ENCODE measurements at places on chromosomes 6 and 20.

DNA sequence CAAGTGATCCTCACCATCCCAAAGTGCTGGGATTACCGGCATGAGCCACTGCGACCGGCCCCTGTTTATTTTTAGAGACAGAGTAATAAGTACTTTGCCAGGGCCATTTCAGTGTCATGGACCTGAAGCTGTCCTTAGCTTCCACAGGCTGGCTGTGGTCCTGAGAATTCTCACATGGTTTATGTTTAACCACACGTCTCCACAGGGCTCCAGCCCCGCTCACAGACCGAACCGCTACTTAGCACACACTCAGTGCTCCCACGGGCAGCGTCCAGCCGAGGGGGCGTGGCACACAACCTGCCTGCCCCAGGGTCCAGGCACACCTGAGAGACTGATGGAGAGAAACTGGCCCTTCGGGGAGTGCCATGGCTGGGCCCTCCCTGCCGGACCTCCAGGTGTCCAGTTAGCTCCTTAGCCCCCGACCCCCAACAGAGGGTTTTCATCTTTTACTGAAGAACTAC, 11.7 kb downstream of the ACSS1 start:
- DNase-seq = no peak

- DNase-seq = peak; percentile 40
Measured at GRCh38 chr6:47483853-47484546, 6.4 kb downstream of the CD2AP start.

DNA sequence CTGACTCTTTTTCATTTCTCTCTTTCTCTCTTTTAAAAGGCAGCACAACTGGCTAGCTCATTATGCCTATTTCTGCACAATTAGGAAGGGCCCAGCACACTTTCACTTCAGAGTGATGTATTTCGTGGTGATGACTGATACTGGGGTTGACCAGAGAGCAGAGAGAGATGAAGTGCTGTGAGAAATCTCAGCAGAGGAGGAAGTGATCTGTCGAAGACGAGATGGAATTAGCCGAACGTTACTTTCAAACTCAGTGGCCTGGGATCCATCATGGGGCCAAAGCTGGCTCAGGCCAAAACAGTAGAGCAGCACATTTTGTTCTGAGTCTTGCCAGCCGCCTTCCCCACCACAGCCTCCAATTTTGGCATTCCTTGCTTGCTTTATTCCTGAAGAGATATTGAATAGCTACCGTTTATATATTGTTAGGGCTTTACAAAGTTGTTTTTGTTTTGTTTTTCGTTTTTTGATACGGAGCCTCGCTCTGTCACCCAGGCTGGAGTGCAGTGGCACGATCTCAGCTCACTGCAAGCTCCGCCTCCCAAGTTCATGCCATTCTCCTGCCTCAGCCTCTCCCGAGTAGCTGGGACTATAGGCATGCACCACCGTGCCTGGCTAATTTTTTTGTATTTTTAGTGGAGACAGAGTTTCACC, 213.2 kb upstream of the ECI2 start:
- DNase-seq = no peak

GRCh38 chr20:61770113-61770585, 295.5 kb downstream of the TAF4 start:
- no peak for DNase-seq

DNA sequence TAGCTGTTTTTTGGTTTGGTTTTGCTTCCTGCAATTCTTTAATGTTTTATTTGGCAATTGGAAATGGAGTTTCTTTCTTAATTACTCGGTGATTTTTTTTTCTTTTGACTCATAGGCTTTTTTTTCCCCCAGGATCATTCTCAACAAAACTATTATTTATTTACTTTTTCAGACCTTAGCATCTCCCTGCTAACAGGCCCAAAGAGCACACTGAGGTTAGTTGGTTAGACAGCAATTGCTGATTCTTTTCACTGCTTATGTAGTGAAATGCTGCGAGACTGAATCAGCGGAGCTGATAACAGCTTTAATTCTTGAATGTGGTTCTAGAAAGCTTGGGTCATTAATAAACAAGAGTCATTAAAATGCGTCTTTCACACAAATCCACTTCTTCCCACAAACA, 79.1 kb upstream of the ZFP64 start:
- DNase-seq = no peak

GRCh38 chr6:151263967-151264366, 24.2 kb downstream of the AKAP12 start:
- DNase-seq = no peak

- DNase-seq = no peak
Measured at GRCh38 chr20:3733119-3733995, 872 bp downstream of the HSPA12B start.

DNA sequence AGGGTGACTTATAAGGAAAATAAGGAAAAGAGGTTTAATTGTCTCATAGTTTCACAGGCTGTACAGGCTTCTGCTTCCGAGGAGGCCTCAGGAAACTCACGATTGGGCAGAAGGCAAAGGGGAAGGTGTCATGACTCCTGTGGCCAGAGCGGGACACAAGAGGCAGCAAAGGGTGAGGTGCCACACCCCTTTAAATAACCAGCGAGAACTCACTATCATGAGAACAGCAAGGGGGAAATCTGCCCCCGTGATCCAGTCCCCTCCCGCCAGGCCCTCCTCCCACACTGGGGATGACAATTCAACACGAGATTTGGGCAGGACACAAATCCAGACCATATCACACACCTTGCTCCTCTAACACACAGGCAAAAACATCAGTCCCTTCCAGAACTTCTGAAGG, 254.0 kb downstream of the DLL1 start:
- no peak for DNase-seq

DNA sequence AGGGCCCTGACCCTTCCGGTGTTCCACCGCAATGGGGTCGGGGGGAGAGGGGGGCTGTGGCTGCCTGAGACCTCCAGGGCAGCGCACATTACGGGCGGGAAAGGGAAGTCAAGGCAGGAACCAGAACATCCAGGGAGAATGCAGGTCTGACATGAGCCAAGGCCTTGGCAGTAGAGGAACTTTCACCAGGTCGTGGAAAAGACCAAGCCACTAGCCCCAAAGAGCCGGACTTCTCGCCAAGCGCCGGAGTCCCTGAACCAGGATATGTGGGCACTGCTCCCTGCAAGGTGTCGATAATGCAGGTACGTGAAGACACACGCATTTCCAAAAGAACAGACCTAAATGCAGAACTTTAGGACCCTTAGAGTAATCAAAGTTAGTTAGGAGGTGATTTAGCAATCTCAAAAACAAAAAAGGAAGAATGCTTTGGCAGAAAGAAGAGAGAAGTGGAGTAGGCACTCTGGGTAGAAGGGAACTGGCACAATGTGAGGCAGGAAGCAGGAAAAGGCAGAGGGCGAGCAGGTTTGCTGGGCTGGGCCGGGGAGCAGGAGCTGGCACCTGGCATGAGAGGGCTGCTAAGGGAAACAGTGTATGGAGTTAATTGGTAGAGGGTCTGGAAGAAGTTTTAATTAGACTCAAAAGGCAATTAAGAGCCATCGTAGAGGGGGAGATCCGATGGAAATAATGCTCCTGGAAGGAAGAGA, 14.3 kb downstream of the POU3F2 start:
- no peak for DNase-seq

DNA sequence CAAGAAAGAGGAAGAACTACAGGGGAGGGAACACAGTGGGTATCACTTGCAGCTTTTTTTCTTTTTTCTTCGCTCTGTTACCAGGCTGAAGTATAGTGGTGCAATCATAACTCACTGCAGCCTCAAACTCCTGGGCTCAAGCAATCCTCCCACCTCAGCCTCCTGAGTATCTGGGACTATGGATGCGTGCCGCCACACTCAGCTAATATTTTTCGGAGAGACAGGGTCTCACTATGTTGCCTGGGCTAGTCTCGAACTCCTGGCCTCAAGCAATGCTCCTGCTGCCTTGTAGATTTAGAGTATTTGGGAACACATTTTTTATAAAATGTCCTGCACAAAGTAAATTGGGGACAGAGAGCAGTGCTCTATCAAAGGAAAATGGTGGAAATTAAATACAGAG, 28.3 kb downstream of the PARD6B start:
- no peak for DNase-seq

- DNase-seq = no peak
Measured at GRCh38 chr6:154304191-154304590, 52.4 kb downstream of the IPCEF1 start.

GRCh38 chr6:168452685-168453377, 11.8 kb downstream of the SMOC2 start:
- no peak for DNase-seq

GRCh38 chr6:158474961-158475343, 84.9 kb upstream of the TMEM181 start:
- peak; percentile 54 for DNase-seq

DNA sequence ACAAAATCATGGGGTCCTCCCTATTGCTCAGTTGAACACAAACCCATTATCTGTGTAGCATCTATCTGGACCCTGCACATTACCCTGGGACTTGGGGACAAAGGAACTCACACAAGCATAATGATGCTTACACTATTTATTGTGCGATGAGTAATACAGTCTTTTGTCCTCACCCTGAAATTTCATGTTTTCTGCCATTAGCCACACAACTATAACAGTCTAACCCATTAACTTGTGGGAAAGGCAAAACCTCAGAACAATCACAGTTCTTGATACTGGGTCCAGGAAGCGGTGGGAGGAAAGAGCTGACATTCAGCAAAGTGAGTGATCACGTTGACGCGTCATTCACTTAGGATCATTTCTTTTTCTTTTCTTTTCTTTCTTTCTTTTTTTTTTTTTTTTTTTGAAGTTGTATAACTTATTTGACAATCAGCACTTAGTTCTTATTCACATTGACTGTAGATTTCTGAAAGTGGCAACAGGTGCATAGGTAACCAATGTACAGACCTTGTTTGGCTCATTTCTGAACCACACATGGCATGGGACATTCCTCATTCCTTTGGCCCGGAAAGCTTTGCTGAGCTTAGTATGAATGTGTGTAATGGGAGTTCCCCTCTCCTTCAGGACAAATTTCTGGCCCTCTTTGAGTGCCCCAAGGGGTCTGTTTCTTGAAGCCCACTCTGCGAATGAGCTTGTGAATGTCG, 94.8 kb upstream of the CNKSR3 start:
- DNase-seq = no peak

DNA sequence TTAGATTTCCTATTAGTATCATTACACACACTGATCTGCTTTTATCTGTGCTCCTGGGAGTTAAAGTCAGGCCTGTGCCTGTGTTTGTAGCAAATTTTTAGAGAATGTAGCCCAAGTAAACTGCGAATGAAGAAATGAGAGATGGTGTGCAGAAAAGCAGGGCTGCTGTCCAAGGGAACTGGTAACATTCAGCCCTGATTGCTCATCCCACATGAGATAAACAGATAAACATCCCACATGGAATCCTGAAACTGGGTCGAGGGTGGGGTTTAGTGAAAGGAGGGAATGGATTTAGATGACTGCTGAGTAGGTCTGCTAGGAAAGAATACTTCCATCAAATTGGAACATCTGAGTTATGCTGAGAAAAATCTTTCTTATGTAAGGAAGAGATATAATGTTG, 69.1 kb downstream of the GRIK2 start:
- peak; percentile 48 for DNase-seq

DNA sequence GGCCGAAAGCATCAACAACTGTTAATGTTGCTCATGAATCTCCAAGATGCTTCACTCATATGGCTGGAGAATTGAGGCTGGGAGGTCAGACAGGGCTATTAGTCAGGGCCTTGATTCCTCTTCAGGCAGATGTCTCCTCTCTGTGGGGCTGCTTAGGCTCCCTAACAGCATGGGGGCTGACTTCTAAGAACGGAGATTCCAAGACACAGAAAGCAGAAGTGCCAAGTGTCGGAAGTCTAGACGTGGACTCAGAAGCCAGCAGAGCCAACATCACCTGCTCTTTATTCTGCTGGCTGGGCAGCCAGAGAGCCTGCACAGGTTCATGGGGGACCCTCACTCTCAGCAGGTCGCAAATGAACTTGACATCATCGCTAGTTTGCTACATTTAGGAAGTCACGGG, 279.8 kb downstream of the CDH26 start:
- no peak for DNase-seq

- DNase-seq = peak; percentile 26
Measured at GRCh38 chr20:6122111-6122872, 538 bp downstream of the FERMT1 start.

DNA sequence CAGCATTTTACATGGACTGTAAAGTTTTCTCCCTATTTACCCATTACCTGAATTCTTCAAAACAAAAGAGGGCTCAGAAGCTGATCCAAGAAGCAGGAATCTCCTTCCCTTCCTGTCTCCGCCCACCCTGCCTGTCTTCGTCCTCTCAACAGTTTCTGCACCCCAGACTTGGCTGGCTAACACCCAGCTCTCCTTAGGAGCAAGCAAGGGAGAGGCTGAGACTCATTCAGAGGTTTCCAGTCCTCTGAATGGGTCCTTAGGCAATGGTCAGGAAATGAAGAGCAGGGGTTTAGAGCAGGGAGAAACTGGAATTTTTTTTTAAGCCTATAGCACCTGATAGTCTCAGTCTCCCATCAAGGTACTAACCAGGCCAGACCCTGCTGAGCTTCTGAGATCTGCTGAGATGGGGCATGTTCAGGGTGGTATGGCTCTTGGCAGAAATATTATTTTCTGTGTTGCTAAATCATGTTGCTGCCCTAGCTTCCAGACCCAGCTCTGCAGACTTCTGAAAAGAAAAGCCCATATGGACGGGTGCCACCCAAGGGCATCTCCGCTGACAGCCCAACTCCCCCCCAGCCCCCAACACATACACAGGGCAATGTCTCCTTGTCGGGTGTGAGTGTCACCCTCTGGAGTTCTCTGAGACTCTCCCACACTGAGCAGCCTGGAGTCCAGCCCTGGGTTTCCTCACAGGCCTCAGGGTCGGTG, 74.6 kb upstream of the CD93 start:
- DNase-seq = peak; percentile 29

Data from fibroblast of skin of scalp (primary cell).